ENCODE measurements at places on chromosomes 16 and 17.

GRCh38 chr16:90022209-90023077, 3.2 kb upstream of the DBNDD1 start:
- peak; percentile 61 for DNase-seq

DNA sequence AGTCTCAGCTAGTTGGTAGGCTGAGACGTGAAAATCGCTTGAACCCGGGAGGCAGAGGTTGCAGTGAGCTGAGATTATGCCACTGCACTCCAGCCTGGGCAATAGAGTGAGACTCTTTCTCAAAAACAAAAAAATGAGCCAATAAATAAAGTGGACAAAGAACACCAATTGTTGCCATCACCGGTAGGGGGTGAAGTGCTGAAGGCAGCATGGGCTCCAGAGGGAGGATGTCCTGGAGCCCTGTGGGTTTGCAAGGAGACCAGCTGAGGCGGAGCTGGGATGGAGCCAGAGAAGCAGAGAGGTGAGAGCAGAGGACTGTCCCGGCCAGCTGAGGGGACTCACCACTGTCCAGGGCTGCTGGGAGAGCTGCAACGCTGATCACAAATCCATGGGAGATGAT, 13.8 kb downstream of the CHST6 start:
- no peak for DNase-seq

GRCh38 chr17:6422654-6423241, 12.2 kb downstream of the AIPL1 start:
- DNase-seq, result no peak

- DNase-seq, result no peak
Observed at GRCh38 chr16:16032271-16032979, 83.0 kb downstream of the ABCC1 start.

DNA sequence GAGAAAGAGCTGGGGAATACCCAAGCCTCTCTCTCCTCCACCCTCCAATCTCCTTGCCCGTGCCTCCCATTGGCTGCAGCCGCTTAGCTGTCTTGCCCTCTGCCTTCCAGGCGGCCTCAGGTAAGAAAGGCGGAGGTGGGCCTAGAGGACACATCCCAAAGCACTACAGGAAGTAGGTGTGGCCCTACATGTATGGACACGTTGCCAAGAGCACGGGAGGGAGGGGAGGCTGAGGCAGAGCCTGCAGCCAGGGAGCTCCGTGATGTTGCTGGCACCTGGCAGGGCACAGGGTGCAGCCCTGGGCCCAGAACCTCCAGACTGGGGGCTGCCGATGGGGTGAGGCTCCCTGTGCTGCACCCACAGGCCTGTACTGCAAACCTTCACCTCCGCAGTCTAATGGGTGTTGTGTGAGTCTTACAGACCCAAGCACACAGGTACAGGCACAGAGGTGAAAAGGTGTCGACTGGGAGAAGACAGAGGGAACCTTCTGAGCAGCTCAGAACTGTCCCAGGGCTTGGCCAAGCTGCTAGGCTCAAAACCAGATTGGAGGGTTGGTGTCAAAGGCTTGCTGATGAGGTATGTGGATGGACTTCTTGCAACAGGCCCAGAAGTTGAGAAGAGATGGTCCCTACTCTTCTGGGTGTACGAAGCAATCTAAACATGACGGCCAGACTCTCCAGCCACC, 23.5 kb upstream of the FOXK2 start:
- no peak for DNase-seq

DNA sequence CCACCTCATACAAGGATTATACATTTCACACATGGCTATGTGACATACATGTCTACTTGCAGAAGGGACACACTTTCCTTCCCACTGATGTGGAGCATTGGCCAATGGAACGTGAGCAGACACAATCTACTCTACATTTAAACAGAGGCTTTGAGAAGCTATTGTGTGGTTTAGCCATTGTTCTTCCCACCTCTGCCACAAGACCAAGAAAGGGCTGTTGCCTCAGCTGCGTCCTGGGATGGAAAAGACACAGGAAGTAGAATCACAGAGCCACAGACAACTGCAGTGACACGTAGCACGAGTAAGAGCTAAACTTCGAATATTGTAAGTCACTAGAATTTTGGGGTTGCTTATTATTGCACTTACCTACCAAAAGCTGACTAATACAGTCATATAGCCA, 33.3 kb downstream of the PRKCB start:
- DNase-seq, result no peak

- DNase-seq, result no peak
Observed at GRCh38 chr16:31350275-31351005, 4.5 kb upstream of the ITGAX start.

- no peak for DNase-seq
Observed at GRCh38 chr16:57947261-57947660, 23.7 kb downstream of the CNGB1 start.

DNA sequence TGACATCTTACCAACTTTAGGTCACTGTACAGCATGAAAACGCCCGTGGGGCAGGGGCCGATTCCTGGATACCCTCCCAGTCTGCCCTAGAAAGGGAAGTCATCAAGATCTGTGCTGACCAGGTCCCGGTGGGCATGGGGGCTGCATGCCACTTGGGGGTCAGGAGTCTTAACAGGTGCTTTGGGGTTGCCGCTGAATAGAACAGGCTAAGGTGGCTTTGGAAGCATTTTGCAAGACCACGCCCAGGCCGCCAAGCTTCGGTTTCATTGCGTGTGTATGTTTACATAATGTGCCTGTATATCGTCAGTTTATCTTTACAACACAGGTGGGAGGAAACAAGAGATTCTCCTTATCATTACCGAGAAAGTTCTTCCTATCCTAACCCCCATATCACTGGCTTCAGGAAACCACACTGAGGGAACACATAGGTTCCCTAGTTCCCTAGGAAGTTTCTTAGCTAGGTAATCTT, 13.3 kb upstream of the USP36 start:
- DNase-seq, result no peak

GRCh38 chr17:81335773-81336157, 40.7 kb upstream of the SLC38A10 start:
- DNase-seq, result no peak

DNA sequence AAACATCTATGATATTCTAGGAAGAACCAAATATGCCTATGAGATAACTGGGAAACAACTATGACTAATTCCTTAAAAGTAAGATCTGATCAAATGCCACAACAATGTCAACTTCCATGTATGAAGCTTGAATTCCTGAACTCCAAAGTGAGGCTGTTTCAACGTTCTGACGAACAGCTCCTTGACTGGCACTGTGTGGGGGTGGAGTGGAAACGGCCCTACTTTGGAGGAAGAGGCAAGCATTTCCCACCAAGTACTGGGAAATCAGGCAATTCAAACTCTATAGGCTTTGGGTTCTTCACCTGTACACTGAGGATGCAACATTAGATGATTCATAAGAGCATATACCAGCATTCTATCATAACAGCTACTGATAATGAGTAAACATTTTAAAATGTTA, 187.2 kb downstream of the CDK5R1 start:
- no peak for DNase-seq

DNA sequence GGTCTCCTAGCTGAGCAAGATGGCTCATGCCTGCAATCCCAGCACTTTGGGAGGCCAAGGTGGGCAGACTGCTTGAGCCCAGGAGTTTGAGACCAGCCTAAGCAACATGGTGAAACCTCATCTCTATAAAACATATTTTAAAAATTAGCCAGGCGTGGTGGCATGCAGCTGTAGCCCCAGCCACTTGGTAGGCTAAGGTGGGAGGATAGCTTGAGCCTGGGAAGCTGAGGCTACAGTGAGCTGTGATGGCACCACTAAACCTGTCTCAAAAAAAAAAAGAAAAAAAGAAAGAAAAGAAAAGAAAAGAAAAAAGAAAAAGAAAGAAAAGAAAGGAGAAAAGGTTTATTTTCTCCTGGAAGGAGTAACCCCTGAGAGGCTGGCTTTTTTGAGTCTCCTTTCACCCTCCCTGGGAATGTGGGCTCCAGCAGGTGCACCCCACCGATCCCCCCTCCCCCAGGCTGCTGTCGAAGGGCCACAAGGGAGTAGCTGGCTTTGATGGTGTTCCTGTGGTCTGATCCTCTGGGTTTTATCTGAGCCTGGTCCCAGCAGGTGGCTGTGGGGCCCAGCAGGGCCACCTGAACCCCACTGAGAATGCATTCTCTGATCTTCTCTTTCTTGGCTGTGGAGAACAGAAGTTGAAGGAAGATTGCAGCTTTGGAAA, 29.9 kb upstream of the TNRC6C start:
- DNase-seq, result no peak

DNA sequence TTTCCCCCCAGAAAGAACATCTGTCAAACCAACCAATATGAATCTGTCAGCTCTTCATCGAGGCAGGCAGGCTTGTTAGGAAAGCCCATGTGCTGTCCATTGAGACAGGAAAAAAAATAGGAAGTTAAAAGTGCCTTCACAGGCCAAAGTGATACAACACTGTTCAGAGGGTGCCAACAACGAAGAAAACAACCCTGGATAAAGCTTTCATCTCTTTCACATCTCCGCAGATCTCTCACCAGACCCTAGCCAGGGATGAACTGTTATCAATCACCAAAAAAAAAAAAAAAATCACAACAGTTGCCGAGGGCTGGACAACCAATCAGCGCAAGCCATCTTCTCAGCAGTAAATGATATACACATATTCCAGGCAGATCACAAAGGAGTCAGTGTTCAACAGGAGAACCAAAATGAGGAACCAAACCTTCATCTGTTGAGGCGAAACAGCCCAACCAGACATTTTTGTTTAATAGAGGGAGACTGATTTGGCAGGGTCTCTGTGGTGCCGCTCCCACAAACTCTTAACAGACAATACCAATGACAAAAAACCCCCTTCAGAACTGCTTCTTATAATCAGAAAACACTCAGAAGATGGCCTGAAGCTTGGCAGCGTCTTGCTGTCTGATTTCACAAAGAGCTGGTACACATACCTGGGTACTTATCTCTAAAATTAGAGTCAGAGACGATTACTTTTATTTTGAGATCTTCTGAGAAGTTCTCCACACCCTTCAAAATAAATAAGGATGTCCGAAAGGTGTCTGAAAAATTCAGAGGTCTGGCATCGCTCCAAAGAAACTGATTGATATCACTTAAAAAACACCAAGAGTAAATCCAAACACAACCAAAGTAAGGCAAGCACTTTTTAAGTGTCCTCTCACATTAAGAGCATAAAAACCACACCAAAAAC, 1.8 kb downstream of the MAP3K14 start:
- DNase-seq, result no peak

DNA sequence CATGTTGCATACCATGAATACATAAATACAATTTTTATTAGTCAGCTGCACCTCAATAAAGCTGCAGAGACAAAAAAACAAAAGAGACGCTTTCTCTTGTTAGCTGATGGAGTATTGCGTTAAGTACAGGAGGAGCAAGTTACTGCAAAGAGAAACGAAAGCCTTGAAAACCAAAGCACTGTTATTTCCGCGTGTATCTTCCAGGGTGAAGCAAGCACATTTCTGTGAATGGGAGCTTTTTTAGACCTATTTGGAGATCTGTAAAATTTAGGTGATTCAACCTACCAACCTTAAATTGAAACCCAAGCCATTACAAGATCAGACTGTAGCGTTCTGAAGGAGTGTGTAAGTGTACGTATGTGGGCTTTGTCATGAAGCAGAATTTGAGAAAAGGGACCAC, 390.4 kb downstream of the SOX9 start:
- DNase-seq, result no peak

- no peak for DNase-seq
Observed at GRCh38 chr17:50645748-50646682, 11.3 kb downstream of the ABCC3 start.

DNA sequence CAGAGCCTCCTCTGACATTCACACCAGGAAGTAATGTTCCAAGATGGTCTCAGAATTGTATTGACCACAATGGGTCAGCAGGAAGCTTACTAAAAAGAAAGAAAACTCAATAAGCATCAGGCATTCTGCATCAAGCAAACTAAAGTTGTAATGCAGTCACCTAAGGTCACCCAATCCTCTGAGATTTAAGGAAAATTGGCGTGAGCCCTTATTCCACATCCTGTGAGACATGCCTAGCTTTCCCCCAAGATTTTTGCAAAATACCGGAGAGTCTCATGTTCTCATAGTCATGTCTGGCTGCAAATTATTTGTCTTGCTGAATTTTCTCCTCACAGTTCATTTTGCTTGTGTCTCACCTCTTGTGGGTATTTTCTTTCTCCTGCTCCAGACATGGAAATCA, 417.1 kb upstream of the SOX9 start:
- DNase-seq, result no peak

GRCh38 chr17:29753845-29754439, 131.2 kb upstream of the CORO6 start:
- no peak for DNase-seq

GRCh38 chr16:66189951-66190350, 176.5 kb upstream of the CDH5 start:
- no peak for DNase-seq

- DNase-seq, result no peak
Observed at GRCh38 chr16:50313596-50314478, 47.5 kb downstream of the ADCY7 start.

DNA sequence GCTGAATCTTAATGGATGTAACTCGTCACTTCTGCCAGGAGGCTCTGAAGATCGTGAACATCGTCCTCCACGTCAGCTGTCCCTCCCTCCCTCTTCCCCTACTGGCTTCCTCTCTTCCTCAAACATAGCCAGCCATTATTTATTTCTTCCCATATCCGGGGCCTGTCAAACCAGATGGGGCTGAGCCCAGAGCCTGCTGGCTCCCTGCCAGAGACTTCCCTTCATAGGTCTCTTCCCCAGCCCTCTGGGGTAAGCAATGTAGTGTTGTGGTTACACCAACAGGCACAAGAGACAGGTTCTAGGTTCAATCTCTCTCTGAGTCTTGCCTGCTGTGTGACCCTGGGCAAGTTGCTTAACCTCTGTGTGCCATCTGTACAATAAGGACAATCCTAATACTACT, 40.1 kb upstream of the ZFP90 start:
- no peak for DNase-seq

- DNase-seq, result no peak
Observed at GRCh38 chr16:56399047-56399446, 26.3 kb downstream of the AMFR start.

- DNase-seq, result no peak
Observed at GRCh38 chr17:59329176-59330052, 2.0 kb upstream of the YPEL2 start.

DNA sequence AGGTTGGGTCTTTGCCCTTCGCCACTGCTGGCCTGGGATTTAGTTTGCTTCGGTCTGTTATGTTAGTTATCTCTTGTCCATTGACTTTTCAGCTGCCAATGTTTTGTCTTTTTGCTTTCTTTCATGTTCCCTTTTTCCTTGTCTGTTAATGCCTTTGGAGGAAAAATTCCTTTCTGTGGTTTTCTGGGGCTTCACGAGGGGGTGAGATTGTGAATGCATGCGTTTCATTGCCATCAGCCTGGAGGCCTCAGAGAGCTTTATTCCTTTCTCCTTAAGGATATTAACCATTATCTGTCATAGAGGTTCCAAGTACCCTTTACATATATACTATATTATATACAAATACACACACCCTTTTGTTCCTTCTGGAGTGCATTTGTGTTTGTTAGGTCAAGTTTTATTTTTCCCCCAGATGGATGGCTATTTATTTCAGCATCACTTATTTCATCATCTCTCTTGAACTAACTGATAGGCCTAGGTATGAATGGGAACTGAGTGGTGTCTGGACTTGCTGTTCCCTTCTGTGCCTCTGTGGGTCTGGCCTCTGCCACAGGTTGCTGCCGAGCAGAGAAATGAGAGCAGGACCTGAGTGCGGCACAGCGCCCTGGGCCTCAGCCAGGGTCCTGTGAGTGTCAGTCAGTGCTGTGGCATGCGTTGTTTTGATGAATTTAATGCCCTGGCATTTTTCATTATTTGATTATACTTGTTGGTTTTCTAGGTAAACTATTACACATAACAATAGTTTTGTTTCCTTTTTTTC, 193.4 kb downstream of the LGALS9B start:
- DNase-seq, result no peak

All from NCI-H1048 (cell line).